Natural killer cell (primary cell): ENCODE measurements at places on chromosomes 11 and 22.

DNA sequence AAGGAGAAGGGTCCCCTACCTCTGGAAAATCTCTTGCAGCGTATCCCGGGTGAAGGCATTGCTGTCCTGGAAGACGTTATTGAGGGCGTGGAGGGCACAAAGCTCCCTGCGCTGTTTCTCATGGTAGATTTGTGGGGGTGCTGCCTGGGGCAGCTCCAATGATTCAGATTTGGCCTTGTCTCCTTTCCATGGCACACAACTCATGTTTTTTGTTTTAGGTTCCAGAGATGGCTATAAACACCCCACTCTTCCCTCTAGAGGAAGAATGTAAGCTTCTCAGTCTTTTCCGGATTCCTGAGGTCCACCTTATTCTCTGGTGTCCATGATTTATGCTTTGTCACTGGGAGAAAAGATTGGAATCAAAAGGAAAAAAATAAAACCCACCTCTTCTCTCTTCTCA, 959 bp downstream of the JOSD1 start:
- DNase-seq: peak; percentile 28

- DNase-seq: no peak
Measured at GRCh38 chr22:29330753-29331152, 15.3 kb upstream of the RASL10A start.

- DNase-seq: no peak
Measured at GRCh38 chr11:94521684-94522083, 9.4 kb downstream of the C11orf97 start.

- peak; percentile 46 for DNase-seq
Measured at GRCh38 chr22:38204784-38205183, 3.0 kb downstream of the MAFF start.

DNA sequence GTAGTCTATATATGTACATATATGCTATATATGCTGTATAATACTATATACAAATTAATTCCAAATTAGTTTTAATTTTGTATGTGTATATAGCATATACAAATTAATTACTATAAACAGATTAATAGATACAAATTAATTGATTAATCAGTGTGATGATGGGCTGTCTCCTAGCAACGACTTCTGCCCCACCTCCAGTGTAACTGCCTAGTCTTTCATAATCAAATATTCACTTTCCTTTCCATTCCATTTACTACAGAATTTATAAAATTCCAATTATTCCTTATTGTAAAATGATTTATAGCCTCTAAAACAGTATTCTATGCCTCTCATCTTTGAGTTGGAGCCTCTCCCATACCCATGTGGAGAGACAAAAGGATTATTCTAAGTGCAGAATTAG, 976 bp downstream of the HBD start:
- DNase-seq: no peak

DNA sequence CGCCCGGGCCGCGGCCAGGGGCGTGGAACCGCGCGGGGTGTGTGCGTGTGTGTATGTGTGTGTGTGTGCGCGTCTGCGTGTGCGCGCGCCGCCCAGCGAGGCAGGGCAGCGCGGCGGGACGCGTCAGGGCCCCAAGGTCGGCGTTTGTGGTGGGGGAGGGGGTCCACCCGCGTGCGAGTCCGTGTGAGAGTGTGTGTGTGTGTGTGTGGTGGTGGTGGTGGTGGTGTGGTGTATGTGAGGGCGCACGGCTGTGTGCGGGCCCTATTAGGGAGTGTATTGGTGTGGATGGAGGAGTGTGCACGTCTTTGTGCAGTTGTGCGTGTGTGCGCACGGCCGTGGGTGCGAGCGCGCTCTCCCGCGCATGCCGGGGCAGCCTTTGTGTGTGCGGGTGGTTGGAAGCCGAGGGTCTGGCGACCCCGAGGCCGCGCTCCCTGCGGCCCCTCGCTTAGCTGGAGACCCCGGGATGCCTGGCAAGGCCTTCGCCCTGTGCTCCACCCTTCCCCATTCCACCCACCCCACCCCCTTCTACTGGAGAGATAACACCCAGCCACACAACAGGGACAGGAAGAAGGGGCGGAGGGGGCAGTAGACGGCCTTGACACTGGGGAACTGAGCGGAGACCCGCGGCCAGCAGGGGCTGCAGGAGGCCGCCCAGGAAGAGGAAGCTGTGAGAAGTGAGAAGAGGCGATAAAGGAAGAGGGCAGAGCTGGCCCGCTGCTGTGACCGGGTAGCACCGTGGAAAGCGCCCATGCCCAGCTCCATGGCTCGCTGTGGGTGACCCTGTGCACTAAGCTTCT, 528 bp upstream of the ARRB1 start:
- DNase-seq: peak; percentile 61

GRCh38 chr11:2987881-2988861, 4.0 kb downstream of the NAP1L4 start:
- peak; percentile 69 for DNase-seq
